ENCODE measurements at places on chromosomes 12 and 14. TPM values are rescaled to one million over a fixed set of nuclear protein-coding genes. Genes with fewer than 3 reads are reported as not detected.

NFE2 gene
- 252 TPM for total RNA-seq

C12orf50 gene
- total RNA-seq, result not detected

BHLHE41 gene
- not detected for total RNA-seq

SIRT4 gene
- total RNA-seq, result 2.5 TPM

NID2 gene
- total RNA-seq, result 0.22 TPM

SIX6 gene
- total RNA-seq, result not detected

PRKD1 gene
- total RNA-seq, result 0.16 TPM

PLXNC1 gene
- 0.42 TPM for total RNA-seq

RNASE7 gene
- not detected for total RNA-seq

THAP2 gene
- 5.7 TPM for total RNA-seq

ENDOU gene
- total RNA-seq, result not detected

SLC17A8 gene
- total RNA-seq, result not detected

RPL10L gene
- total RNA-seq, result not detected

PSME1 gene
- 65.6 TPM for total RNA-seq

AQP5 gene
- total RNA-seq, result not detected

PMCH gene
- total RNA-seq, result not detected

MAGOHB gene
- total RNA-seq, result 62.3 TPM

All from K562 (cell line).